ENCODE measurements at places on chromosomes 3 and 15.

GRCh38 chr3:116267116-116267515, 178.2 kb downstream of the LSAMP start:
- DNase-seq, result no peak

DNA sequence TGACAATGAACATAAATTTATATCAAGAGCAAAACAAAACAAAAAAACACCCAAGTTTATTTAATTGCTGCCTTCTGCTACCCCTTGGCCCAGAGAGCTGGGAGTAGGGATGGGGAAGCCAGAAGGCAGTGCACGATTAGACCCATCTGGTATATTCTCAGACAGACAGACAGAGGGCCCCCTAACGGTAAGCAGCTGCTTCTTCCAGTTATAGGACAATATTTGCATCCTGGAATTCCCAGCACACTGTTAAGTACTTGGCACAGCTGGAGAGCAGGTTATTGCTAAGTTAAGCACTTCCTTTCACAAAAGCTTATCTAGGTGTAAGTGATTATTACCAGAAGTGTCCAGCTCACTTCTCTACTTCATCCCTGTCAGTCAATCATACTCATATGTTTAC, 39.3 kb downstream of the C2CD4B start:
- peak; percentile 61 for DNase-seq

- no peak for DNase-seq
These were observed 41.2 kb downstream of the RLBP1 start for GRCh38 chr15:89179966-89180875.

GRCh38 chr3:24161841-24162240, 216.8 kb downstream of the NR1D2 start:
- no peak for DNase-seq
